ENCODE measurements at places on chromosomes 1 and 21.

- no peak for DNase-seq
Measured at GRCh38 chr1:79190074-79190473, 183.5 kb upstream of the ADGRL4 start.

DNA sequence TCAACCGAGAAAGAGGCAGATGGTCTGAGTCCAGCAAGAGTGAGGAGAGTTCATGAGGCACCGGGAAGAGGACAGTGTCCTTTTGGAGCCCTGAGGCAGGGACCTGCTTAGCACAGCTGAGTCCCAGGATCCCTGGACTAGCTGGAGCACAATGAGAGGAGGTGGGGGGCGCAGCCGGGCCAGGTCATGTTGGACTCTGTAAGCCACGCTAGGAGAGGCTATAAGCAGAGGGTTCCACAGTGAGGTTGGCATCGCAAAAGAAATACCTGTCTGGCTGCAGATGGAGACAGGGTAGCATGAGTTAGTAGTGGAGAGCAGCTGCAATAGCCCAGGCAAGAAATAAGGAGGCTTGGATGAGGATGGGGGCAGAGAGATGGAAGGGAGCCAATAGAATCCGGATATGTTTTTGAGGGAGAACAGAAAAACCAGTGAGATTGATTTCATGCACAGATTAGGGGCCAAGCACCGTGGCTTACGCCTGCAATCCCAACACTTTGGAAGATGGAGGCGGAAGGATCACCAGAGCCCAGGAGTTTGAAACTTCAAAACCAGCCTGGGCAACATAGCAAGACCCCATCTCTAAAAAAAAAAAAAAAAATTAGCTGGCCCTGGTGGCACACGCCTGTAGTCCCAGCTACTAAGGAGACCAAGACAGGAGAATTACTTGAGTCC lies 98.2 kb downstream of the DHRS3 start:
- DNase-seq, result no peak

DNA sequence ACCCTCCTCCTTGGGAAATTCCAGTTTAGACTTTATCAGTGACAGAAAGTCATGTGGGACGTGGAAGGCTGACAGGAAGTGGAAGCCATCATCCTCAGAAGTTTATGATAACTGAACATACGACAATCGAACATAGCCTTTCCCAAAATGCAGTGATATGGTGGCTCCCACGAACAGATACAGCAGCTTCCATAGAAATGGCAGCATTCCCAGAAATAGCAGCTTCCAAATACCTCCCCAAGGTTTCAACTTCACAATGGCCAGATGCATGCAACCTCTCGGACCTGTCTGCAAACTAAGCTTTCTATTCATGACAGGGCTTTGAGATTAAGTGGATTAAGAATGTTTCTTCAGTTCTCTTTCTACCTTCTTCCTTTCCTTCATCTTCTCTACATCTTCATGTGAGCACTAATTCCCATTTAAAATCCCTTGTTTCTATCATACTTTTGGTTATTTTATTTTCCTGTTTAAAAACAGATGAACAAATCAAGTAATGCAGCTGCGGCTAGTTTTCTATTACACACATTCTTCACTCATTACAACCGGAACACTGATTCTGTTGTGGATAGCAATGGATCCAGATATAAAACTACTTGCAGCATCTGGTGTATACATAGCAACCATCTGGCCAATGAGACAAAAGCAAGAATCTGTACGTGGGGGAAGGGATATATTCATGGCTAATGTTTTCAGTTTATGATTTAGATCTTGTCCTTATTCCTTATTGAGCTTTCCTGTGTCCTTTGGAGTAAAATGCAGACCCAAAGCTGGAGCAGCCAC lies 304.8 kb downstream of the BRINP3 start:
- DNase-seq, result no peak

- DNase-seq, result no peak
Measured at GRCh38 chr1:220689666-220690065, 497 bp upstream of the C1orf115 start.

DNA sequence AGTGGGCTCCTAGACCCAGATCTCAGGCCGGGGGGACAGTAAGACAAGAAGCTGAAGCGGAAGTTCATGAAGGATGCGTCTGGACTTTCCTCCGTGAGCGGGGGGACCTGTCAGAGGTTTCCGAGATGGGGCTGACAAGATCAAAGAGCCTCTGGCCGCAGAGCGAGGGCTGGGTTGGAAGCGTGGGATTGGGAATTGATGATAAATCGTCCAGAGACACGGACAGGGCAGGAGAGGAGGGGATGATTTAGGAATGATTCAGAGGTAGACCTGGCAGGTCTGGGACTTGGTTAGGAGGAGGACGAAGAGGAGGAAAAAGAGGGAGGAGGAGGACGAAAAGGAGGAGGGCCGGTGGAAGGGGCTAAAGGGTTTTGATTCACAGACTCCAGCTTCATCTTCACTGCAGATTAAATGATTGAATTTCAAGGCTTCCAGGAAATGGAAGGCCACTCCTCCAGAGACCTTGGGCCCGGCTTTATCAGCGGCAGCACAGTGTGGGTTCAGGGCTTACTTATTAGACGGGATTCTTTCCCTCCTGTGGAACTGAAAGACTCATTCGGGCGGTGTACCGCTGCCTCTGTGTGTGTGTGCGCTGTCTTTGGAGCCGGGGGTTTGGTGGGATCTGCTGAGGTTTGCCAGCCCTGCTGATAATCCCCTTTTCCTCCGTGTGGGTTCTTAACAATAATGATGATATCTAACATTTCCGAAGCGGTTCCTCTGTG lies 85.7 kb upstream of the SLC45A1 start:
- no peak for DNase-seq

DNA sequence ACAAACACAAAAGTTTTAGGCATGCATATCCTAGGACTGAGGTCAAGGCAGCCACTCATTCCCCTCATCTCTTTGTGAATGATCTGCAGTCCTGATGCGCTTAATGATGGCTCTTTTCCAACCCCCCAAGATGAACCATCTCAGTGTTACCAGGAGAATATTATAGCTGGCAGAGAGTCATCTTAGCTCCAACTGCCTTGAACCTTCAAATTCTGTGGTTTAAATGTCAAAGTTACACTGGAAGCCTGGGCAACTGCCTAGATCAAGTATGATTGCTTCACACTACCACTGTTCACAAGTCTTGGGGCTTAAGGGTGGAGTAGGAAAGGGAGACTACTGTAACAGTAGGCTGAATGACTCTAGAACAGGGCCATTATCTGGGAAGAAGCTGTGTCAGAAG lies 8.0 kb upstream of the MYBPHL start:
- DNase-seq, result no peak

GRCh38 chr1:217437376-217437775 lies 193.5 kb downstream of the GPATCH2 start:
- no peak for DNase-seq

- no peak for DNase-seq
Measured at GRCh38 chr21:39869141-39869818, 2.0 kb downstream of the PCP4 start.

DNA sequence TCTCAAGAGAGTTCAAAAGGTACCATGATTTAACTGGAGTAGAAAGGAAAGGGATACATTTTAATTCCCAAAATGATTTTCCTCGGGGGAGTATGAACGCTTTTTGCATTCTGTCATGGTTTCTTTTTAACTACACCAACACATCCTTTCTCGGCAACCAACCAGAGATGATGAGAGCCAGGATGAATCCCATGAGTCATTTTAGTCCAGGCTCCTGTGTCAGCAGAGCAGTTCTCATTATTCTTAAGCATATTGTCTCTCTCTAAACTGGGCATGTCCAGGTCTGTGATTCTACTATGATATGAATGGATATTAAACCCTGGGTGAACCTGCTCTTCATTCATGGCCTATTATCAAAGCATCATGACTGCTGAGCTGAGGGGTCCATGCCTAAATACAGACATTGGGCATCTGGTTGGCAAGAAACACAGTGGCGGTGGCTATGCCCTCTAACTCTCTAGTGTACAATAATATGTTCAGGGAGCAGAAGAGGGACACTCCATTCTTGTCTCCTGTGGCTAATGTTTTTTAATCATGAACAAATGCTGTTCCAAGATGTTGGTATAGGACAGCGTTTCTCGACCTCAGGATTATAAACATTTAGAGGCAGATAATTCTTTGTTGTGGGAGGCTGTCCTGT lies 124.3 kb upstream of the ESRRG start:
- no peak for DNase-seq

Measured in stimulated activated naive CD4-positive, alpha-beta T cell treated with Interleukin-2 at 50 U/mL for 16 hours (primary cell).